NCI-H1436 (cell line): ENCODE measurements at places on chromosomes 6 and 20.

DNA sequence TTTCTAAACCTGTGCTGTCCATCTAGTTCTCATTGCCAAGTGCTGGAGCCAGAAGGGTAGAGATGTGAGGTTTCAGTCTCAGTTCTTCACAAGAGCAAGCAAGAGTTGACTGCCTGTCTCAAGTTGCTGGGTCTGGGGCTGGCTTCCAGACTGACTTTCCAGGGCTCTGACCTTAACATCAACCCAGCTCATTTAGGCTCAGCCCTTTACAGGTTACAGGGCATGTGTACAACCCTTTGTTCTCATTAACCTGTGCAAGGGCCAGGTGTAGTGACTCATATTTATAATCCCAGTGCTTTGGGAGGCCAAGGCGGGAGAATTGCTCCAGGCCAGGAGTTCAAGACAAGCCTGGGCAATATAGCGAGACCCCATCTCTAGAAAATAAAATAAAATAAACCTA lies 30.6 kb downstream of the FITM2 start:
- DNase-seq, result no peak

GRCh38 chr20:37673444-37673843 lies 20.4 kb upstream of the CTNNBL1 start:
- no peak for DNase-seq

GRCh38 chr6:37155394-37156312 lies 14.3 kb upstream of the PIM1 start:
- no peak for DNase-seq

- DNase-seq, result no peak
These were observed 30.3 kb downstream of the PPP1R16B start for GRCh38 chr20:38835792-38836191.

GRCh38 chr20:57654363-57654997 lies 34.3 kb upstream of the ZBP1 start:
- DNase-seq, result peak; percentile 66

DNA sequence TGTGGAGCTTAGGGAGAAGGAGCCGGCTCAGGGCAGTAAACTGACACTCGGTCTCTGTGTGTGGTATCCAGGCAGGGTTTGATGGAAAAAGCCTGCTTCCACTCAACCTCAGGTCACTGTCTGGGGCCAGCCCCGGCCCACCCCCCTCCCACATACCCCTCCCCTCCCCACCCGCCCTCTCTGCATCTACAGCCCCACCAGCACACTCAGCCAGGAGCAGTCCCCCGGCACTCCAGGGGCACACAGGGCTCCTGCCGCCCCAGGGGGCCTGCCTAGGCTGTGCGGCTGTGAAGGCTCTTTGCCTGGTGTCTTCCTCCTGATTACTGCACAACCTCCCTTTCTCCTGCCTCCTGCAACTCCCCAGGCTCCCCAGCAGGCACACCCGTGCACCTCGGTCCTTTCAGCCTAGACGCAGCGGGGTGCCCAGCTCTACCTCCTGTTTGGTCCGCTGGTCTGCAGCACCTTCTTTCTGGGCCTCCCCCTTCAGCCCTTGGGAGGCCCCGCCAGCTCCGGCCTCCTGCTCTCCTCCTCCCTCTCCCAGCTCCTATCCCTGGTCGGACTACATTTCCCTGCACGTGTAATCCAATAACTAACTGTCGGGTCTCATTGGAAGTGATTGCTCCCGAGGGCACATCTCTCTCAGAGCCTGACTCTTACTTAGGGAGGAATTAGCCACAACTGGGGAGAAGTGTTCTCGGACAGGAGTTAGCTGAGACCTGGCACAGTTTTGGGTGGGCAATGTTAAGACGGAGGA lies 1.3 kb upstream of the FOXF2 start:
- DNase-seq, result no peak

GRCh38 chr6:7106752-7107577 lies 796 bp upstream of the RREB1 start:
- no peak for DNase-seq

DNA sequence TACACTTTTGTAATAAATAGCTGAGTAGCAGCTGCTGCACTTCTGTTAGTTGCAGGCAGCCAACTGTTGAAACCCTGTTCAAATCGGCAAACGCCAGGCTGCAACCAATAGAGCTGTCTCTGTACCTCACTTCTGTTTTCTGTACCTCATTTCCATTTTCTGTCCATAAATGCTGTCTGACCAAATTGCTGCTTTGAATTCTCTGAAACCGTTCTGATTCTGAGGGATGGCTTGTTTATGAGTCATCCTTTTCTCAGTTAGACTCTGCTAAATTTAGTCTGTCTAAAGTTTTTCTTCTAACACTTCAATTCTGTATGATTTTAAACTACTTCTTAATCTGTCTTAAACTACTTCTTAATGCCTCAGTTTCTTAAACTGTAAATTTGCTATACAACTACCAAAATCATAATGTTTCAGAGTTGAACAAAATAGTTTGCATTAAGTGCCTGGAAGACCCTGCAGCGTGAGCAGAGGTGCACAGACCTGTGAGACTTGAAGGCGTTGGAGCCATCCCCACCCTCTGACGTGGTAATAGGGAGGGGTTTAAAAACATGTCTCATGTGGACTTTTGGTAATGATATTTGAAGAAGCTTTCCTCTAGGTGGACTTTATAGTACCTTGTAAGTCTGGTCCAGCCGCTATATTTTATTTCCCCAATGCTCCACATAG lies 9.6 kb downstream of the BTNL2 start:
- DNase-seq, result no peak

DNA sequence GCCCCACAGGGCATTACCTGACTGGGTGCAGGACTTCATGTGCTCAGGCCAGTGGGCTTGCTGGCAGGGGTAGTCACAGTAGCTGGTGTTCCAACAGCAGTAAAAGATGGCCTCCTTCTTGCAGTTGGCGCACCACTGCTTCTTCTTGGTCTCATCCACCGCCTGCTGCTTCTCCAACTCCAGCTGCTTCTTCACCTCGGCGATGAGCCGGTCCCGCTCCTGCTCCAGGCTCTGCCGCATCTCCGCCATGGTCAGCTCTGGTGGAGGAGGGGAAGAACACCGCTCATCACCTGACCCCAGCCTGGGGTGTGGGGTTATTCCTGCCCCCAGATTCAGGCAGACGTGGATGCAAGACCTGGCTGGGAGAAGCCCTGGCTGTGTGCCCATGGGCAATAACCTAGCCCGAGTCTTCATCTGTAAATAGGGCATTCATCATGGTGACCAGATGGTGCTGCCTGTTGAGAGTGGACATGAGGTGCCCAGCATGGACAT lies 132.2 kb downstream of the ZMYND8 start:
- no peak for DNase-seq

DNA sequence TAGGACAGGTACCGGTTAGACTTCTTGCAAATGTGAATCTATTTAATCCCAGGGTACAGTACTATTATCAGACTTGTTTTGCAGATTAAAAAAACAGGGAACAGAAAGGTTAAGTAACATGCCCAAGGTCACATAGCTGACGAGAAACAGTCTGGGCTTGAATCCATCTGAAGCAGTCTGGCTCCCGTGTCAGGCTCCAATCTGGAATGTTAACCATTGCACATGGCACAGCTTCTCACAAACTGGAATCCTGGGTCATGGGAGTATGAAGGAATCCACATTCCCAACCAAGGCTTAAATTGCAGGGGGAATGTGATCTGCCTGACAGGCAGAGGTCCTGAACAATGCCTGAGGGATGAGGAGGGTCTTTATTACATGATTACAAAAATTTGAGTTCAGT lies 187.5 kb upstream of the SPTLC3 start:
- no peak for DNase-seq

DNA sequence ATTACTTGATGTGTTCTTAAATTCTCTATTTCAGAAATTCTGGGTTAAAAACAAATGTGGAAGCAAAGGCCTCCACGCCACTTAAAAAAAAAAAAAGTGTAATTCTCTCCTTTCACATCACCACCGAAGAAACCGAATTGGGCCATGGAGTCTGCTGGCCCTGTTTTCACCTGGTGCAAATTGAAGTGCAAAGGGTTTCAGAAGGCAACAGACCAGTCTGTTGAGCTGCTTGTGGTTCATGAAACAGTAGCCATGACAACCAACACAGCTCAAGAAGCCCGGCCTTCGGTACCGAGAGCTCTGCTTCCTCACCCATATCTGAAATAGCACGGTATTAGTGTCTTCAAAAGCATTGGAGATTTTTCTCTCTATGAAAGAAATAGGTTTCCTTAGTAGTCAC lies 63.1 kb downstream of the GMPR start:
- DNase-seq, result no peak
